ENCODE measurements at places on chromosomes 1 and 21.

GRCh38 chr1:170685166-170685565, 21.2 kb downstream of the PRRX1 start:
- DNase-seq: no peak

GRCh38 chr1:201113451-201114244, 1.4 kb upstream of the CACNA1S start:
- no peak for DNase-seq

DNA sequence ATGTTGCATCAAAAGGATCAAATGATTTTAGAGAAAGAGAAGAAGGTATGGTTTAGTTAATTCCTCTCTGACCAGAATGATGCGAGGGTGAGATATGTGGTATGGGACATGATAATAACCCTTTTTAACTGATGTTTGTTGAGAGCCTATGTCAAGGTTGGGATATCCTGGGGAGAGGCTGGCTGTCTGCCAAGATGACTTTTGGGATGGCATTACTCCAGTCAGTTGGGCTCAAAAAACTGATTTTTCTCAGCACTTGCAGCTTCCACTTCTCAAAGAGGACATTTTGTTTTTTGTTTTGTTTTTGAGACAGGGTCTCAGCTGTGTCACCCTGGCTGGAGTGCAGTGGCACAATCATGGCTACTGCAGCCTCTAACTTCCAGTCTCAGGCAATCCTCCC, 17.7 kb upstream of the STX12 start:
- no peak for DNase-seq

DNA sequence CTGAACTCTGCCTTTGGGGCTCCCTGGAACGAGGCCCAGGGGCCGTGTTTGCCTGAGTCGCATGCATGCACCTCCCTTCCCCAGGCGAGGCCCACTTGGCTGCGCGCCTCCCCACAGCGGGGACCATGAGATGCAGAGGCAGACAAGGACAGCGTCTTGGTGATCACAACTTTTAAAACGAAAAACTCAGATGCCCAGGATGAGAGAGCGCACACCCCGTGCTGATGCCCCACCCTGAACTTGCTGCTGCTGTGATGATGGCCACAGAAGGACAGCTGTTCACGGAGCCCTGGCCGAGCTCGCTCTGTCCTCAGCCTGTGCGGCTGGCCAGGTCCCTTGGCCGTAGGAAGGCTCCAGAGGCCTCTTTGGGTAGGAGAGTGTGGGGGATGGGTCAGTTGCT, 11.4 kb upstream of the PRMT2 start:
- no peak for DNase-seq

DNA sequence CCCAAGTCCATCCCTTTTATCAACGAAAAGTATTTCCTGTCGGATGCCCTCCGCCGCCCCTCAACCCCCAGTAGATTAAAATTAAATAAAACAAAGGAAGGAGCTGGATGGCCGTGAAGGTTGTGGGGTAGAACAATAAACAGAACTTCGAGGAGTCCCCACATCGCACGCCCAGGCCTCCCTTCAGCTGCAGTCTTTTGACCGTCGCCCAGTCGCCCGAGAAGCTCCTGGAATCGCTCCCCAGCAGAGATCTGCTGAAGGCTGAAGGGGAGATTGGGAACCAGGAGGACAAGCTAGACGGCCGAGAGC, 905 bp downstream of the BARHL2 start:
- DNase-seq: no peak

- no peak for DNase-seq
These were observed 51.8 kb upstream of the GRIK1 start for GRCh38 chr21:29991624-29992023.

DNA sequence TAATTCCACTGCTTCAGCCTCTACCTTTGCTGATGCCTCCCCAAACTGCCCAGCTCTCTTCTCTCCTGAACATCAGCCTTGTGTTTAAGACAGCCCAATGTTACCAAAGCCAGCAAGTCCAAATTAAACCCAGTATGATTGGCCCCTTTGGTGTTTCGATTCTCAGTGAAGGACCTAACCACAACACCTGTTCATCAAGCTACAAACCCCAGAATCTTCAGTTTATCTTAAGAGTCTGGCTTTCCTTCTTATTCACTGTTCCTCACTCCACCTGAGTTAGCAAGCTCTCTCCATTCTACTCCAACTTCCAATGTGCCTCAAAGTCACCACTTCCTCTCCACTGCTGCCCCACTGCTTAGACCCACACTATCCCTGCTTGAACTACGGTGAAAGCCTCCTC, 25.5 kb upstream of the ITPKB start:
- DNase-seq: no peak

GRCh38 chr1:15249081-15249480, 2.1 kb downstream of the FHAD1 start:
- DNase-seq: no peak

GRCh38 chr21:42313501-42313969, 1.7 kb downstream of the TFF3 start:
- DNase-seq: no peak

DNA sequence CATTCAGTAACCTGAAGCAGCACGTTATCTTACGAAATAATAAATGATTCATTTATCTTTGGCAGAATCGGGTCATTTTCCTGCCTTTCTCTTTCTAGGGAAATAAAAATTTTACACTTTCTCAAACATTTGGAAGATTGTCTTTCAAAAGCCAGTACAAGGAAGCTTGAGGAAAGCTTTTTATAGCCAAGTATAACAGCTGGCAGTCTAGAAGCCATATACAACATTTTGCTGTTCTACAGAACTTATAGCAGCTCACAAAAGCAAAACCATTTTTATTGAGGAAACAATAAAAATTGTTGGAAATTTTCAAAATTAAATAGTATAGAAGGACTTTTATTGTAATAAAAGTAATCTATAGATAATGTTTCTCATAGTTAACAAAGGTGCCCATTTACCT, 448.6 kb downstream of the SMYD3 start:
- no peak for DNase-seq

DNA sequence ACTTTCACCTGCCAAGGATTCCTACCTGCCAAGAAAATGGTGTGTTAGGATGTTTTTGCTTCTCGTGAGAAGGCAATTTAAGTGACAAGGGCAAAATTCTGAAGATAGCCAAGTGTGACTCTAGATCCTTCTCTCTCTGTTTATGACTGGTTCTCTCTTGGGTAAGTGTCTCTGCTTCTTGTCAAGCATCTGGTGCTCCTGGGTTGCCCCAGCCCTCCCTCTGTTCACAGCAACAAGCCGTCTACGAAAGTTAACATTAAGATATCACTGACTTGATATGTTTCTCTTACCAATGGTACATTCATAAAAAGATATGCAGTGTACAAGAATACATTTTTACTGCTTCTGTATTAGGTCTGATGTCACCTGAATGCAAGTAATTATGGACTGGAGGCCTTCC, 55.4 kb downstream of the PROX1 start:
- no peak for DNase-seq

Measured in stimulated activated CD4-positive, alpha-beta T cell treated with anti-CD3 and anti-CD28 coated beads, Interleukin-1b, Interleukin-23, amount 100 ng/mL, for 1 hour (primary cell).